ENCODE measurements at places on chromosomes 4 and X.

DNA sequence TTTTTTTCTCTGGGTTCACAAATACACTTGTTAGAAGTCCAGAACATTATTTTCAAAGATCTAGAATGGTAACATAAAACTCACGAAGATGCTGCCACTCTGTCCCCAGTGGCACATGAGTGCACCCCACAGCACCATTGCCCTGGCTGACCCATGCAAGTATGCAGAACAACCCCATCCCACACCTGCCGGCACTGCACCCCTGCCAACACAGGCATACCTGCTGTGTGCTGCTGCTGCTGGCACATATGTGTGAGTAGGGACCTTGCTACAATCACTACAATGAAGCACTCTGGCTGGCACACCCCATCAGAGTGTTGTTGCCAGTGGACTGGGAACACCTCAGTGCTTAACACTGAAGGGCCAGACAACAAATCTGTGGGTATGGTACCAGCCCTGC lies 66.9 kb downstream of the CISD2 start:
- no peak for DNase-seq

- DNase-seq, result peak; percentile 26
Measured at GRCh38 chrX:55161581-55161980, 58.6 kb upstream of the PAGE5 start.

- DNase-seq, result no peak
Measured at GRCh38 chr4:78131403-78131802, 74.3 kb downstream of the FRAS1 start.

DNA sequence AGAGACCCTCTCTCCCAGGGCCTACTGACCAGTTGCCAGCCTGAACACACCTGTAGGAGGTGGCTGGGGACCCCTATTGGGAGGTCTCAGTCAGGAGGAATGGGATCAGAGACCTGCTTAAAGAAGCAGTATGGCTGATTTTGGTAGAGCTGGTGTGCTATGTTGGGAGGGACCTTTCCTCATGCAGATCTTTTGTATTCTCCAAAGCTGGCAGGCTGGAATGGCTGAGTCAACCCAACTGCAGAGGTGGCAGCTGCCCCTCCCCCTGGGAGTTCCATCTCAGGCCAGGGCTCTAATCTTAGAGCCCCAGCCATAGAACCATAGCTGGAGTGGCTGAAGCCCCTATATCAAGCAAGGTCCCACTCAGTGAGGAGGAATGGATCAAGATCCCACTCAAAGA lies 279.3 kb upstream of the BMP3 start:
- DNase-seq, result no peak

- DNase-seq, result no peak
Measured at GRCh38 chrX:6738518-6739470, 203.9 kb upstream of the VCX3A start.

GRCh38 chrX:16842684-16843083 lies 27.5 kb downstream of the RBBP7 start:
- no peak for DNase-seq

- DNase-seq, result no peak
Measured at GRCh38 chrX:137547291-137547690, 18.6 kb upstream of the ZIC3 start.

- no peak for DNase-seq
Measured at GRCh38 chrX:118074196-118074595, 42.4 kb downstream of the KLHL13 start.

DNA sequence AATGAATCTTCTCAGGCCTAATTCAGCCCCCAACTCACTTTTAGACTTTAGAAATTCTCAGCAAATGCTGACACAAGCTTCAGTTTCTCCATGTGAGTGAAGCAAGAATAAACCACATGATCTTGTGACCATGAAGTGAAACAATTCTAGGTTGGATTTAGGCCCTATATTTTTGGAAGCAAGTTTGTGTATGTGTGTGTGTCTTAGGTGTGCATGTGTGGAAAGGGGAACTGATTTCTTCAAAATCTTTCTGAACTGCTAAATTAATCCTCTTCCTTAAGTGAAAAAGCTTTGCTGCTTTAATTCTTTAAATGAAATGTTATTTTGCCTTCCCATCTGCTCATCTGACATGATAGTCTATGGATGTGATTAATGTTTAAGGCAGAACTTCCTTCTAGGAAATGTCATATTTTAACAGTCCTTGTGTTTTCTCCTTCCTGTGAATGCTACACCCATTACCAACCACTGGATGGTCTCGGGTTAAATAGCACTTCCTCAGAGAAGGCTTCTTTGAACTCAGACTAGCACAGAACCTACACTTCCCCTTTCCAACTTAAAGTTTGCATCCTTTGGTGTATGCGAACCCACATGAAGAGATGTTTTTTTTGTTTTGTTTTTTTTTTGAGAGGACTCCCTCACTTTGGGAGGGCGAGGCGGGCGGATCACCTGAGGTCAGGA lies 1.2 kb upstream of the TMEM144 start:
- no peak for DNase-seq

- no peak for DNase-seq
Measured at GRCh38 chr4:52019936-52020657, at the start of gene LRRC66. TSS of gene LRRC66 (minus strand) at chr4:52020363. CDS start at chr4:52017613, 2,750 bp downstream.

DNA sequence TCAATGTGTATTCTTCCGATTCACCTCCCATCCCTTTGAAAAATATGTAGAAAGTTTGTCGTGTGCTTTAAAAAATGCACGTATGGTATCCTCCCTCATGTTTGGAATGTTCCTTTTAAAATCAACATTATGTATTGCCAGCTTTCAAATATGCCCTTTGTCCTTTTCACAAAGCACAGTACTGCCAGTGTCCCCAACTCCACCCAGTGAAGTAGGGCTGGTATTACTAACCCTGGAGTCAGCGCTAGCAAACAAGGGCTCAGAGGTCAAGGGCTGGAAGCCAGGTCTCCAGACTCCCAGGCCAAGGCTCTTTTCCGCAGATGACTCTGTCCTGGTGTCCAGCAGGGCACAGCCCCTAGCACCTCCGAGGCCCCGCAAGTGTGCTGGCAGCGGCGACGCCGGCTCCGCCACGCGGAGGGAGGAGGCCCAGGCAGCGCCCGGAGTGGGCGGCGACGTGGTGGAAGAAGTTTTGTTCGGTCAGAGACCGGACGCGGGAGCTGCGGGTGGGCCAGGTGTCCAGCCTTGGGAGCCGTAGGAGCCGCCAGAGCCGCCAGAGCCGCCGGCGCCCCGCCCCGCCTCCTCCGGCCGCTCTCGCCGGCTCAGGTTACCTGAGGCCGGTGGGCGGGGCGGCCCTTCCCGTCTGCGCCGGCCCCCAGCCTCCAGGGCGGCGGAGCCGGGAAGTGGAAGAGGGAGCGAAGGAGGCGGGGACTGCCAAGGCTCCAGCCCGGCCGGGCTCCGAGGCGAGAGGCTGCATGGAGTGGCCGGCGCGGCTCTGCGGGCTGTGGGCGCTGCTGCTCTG lies at the start of gene IL13RA1:
IL13RA1 (plus strand) TSS at position 720 of the 799 bp plus-strand sequence; CDS start at position 753, 33 bp downstream.
- peak; percentile 85 for DNase-seq

GRCh38 chr4:129335818-129336217 lies 239.9 kb downstream of the C4orf33 start:
- no peak for DNase-seq

GRCh38 chr4:83552924-83553323 lies 17.0 kb downstream of the GPAT3 start:
- DNase-seq, result peak; percentile 94

GRCh38 chr4:48795108-48795507 lies 15.0 kb upstream of the FRYL start:
- no peak for DNase-seq

GRCh38 chrX:14050709-14051108 lies 21.0 kb upstream of the GEMIN8 start:
- no peak for DNase-seq

- DNase-seq, result peak; percentile 4
Measured at GRCh38 chr4:80963051-80963450, 67.5 kb upstream of the BMP3 start.

DNA sequence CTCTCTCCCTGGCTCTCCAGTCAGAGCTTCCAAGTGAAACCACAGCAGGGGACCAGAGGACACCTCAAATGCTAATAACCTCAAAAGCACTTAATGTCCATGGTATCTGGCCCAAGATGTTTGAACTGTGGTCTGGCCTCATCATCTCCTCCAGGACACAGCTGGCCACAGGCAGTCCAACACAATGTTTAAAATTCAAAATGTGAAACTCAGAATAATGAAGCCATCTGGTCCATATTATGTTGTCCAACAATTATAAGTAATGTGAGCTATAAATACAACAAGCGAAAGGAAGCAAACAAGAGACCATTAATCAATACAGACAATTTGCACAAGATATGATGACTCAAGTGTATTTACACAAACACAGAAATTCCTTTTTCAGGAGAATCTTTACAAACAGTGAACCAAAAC lies 90.7 kb upstream of the S100G start:
- DNase-seq, result no peak

DNA sequence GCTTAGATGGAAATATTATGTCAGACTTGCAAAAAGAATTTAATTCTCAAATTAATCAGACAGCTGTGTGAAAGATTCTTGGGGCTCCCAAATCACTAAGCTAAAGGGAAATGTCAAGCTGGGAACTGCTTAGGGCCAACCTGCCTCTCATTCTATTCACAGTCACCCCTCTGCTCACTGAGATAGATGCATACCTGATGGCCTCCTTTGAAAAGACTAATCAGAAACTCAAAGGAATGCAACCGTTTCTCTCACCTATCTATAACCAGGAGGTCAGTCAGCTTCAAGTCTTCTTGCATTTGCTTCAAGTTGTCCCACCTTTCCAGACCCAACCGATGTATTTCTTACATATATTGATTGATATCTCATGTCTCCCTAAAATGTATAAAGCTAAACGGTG lies 882.7 kb downstream of the CENPC start:
- DNase-seq, result no peak

DNA sequence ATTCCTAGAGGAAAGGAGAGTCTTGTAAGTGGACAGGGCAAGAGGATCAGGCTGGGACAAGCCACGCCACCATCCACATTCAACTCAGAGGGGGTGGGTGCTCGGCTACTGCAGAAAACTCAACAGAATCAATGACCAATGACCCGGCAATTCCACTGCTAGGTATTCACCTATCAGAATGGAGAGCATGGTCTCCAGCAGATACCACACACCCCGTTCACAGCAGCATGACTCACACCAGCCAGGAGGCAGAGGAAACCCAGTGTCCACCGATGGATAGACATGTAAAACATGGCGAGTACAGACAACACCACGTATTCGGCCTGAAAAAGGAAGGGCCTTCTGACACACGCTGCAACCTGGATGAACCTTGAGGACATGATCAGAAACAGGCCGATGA lies 175.9 kb downstream of the AFAP1 start:
- DNase-seq, result peak; percentile 77

- no peak for DNase-seq
Measured at GRCh38 chr4:8642651-8643321, 50.2 kb downstream of the CPZ start.

- DNase-seq, result no peak
Measured at GRCh38 chr4:89497517-89498308, 190.1 kb upstream of the GPRIN3 start.

DNA sequence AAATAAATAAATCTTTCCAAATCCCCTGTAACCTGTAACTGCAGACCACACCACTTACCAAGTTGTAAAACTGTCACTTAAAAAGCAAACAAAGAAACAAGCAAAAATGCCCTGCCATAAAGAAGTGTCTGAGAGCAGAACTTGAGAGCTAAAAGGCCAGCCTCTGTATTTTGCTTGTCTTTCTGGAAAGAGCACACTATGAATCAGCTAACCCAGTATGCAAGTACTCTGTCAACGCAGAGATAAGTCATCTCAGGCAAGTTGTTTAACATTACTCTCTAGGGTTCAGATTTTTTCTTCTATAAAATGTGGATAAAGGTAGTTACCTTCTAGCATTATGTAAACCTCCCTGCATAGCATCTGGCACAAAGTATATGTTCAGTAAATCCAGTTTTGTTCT lies 134.8 kb downstream of the HS3ST1 start:
- no peak for DNase-seq

- peak; percentile 71 for DNase-seq
Measured at GRCh38 chr4:149164282-149164681, 651.4 kb downstream of the IQCM start.

DNA sequence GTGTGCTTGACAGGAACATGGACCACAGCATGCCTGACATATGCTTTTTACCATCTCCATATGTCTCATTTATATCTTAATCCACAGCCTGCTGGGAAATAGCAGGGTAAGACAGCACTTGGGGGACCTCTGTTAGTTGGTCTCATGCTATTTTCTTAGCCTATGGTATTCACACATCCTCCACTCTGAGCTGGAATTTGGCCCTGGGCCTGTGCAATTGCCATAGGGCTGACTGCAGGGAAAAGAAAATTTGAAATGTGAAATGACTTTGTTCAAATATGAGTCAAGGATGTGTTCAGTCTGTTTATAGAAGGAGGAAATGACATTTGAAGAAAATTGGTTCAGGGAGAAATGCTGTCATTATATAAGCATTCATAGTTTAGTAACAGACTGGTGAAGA lies 9.6 kb upstream of the MAP7D3 start:
- peak; percentile 91 for DNase-seq

DNA sequence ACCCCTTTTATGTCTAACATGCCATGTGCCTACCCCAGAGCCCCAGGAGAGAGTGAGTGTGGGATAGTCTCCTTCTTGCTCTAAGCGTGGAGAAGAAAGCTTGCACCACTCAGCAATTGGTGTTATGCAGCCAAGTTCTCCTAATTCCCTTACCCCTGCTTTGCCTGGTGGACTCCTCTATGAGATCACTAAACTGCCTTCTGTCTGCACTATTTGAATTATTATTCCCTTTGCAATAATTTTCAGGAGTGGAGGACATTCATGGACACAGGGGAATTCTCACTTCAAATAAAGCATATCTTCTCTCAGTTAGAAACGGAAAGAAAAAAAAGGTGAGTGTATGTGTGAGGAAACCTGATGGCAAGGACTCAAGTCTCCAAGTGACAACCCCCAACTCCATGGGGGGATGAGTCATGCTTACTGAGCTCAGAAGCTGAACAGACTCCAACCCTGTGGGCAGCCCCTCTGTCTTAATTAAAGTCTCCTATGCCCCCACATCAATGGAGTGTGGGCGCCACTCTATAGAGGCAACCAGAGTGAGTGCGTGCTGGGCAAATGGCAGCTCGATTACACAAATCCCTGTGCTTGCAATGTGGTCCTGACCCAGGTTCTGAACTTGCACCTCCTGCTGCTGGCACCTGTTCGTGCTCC lies 381.9 kb downstream of the RAB28 start:
- no peak for DNase-seq

GRCh38 chrX:1389181-1389992 lies 2.5 kb downstream of the SLC25A6 start:
- no peak for DNase-seq

DNA sequence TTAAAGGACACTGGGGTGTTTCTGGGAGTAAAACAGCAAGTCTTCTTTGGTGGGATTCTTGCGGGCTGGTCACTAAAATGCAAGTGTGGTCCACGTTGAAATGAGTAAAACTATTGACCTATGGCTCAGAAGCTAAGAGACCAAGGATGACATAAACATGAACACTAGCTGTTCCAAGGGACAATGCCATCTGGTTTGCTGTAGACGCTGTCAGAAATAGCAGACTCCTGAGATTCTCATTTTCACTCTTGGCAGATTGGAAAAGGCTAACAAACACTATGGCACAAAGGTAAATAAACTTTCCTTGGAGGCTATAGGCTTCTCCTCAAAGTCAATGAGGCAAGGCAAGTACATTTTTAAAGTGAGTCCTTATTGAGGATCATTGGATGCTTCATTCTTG lies 343.6 kb downstream of the KCNIP4 start:
- no peak for DNase-seq

GRCh38 chrX:721354-721753 lies 90.8 kb downstream of the SHOX start:
- no peak for DNase-seq
